ENCODE measurements at places on chromosomes 7 and 10.

- no peak for DNase-seq
Observed at GRCh38 chr10:67401711-67402110, 294.3 kb downstream of the CTNNA3 start.

- no peak for DNase-seq
Observed at GRCh38 chr7:64869912-64870562, 33.0 kb upstream of the ZNF273 start.

DNA sequence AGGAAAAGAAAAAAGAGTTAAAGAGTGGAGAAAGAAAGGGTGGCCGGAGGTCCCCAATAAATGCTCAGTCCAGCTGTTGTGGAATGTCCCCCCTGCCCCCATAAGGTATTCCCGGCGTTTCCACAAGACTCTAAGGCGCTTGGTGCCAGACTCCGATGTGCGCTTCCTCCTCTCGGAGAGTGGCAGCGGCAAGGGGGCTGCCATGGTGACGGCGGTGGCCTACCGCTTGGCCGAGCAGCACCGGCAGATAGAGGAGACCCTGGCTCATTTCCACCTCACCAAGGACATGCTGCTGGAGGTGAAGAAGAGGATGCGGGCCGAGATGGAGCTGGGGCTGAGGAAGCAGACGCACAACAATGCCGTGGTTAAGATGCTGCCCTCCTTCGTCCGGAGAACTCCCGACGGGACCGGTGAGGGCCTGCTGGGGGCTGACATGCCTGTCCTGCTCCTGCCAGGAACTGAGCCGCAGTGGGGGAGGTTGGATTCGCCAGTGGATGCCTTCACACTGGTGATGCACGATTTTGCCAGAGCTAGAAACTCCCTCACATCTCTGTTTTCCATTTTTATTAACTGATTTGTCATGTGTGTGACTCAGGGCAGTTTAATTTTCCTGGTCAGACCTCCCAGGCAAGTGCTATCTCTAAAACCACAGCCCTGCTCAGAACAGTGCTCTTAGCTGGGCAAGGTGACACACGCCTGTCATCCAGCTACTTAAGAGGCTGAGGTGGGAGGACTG, 34.2 kb downstream of the TACR2 start:
- no peak for DNase-seq

DNA sequence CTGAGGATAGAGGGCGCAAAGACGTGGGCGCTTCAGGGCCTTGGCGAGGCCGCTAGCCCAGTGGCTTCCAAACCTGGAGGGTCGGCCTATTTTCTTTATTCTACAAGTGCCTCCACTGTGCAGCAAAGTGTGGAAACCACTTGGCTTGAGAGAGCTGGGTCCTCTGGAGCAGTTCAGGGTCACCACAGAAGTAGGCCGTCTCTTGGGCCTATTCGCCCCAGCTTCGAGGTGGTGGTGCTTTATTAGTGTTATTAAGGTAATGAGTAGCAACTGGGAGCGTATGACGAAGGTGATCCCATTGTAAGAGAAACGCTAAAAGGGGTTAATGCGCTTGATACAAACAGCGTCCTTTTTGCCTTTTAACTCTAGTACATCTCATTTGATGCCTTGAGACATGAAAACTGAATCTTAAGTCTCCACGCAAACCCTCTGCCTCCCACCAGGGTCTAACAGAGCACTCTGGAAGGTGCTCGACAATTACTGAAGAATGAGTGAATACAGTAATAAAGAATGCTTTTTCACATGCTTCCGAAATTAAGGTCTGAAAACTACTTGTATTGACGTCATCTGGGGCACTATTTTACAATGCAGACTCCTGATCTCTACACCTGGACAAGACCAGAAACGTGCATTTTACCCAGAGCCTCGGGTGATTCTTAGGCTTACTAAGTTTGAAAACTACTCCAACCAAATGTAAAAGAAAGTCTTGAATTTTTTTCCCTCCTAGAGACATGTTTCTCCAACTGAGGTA, 647 bp upstream of the GSAP start:
- DNase-seq: no peak

- no peak for DNase-seq
Observed at GRCh38 chr7:86833360-86833759, 189.7 kb downstream of the GRM3 start.

Data from SW 1271 (cell line).